Cerebellar nuclear complex (tissue), 1 donor: ENCODE measurements at places on chromosomes 2 and 18.

DNA sequence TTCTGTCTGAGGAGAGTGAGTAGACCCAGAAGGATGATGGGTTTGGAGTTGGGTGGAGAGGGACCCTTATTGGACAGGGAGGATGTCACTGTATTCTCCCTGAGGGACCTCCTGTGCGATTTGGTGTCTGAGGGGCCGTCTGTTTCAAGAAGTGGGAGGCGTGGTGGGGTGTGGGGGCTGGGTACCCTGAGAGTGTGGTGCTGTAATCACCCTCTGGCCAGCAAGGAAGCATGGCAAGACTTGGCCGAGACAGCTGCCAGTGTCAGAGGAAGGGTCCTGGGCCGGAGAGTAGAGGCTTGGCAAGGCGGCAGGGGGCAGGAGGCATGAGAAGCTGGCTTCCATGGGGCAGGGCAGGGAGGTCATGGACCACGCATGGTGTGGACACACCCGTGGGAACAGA lies 43.1 kb downstream of the CTIF start:
- DNase-seq = no peak

GRCh38 chr2:84449711-84450110 lies 9.4 kb downstream of the SUCLG1 start:
- no peak for DNase-seq

DNA sequence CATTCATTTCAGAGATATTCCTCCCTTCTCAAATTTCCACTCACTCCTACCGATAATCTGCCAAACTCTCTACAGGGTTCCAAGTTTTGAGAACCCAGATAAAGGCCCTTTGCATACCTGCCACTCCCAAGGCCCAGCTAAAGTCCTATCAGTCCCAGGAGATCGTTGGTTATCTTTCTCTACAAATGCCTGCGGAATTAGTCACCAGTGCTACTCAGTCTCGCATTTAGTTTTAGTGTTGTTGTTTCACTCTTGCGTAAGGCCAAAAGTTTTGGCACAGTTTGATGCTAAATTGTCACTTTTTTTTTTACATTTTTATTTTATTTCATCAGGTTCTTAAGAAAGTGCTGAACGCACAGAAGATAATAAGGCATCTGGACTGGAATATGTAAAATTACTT lies 29.2 kb upstream of the SETBP1 start:
- no peak for DNase-seq

DNA sequence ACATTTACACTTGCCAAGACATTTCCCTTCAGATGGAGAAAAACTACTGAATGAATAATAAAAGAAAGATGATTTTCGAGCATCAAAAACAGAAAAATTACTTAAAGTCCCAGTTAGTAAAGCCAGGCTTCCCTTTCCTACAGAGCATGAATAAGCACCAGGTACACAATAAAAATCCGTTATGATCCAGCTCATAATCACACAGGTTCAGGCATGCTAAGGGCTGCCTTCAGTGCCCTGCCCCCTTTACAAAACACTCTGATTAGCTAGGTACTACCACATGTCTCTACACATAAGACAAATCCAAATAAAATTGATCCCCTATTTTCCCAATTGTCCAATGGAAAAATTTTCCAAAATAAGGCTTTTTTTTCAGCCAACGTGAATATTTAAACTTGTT lies 413.2 kb upstream of the LRATD1 start:
- DNase-seq = no peak

GRCh38 chr2:241437179-241437578 lies 71.2 kb downstream of the STK25 start:
- DNase-seq = no peak

GRCh38 chr2:74286725-74287124 lies 56.5 kb downstream of the SLC4A5 start:
- DNase-seq = no peak
